ENCODE measurements at places on chromosomes 13 and 19. TPM values are rescaled to one million over a fixed set of nuclear protein-coding genes. Genes with fewer than 3 reads are reported as not detected.

Gene ZNF135
- polyA plus RNA-seq = 2.4 TPM

Gene IL27RA
- 4.7 TPM for polyA plus RNA-seq

Gene C1QTNF9
- 0.22 TPM for polyA plus RNA-seq

Gene LHB
- not detected for polyA plus RNA-seq

Gene FAAP24
- 2.3 TPM for polyA plus RNA-seq

Gene NUP62
- 29.7 TPM for polyA plus RNA-seq

Measured in IMR-90 (cell line).